ENCODE measurements at places on chromosomes 12 and 14.

DNA sequence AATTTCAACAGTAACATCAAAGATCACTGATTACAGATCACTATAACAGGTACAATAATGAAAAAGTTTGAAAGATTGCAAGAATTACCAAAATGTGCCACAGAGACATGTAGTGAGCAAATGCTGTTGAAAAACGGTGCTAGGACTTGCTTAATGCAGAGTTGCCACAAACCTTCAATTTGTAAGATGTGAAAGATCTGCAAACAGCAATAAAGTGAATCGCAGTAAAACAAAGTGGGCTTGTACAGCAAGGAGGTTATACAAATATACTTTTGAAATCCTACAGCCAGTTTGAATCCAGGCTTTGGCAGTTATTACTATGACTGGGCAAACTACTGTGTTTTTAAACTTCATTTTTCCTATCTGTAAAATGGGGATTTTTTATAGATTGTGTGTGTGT, 1.0 kb upstream of the PLEKHA5 start:
- DNase-seq = no peak

GRCh38 chr12:42575717-42576116, 13.8 kb downstream of the PRICKLE1 start:
- DNase-seq = no peak

GRCh38 chr14:92397150-92397952, 74.4 kb downstream of the SLC24A4 start:
- DNase-seq = peak; percentile 79

DNA sequence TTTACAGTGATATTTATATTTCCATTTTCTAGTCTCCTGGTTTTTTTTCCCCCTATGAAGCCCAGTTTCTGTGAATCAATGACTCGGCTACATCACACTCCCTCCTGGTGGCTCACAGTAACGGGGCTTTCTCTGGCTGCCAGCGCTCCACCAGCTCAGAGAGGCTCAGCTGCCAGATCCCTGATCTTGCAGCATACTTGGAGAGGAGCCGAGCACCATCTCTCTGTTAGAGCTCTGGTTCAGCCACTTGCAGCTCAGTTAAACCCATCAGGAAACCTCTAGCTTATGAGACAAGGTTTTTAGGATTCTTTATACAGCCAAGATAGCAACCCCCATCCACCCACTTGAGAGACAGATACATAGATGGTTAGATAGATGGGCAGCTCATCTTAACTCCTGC, 74.6 kb downstream of the CIT start:
- DNase-seq = no peak

GRCh38 chr12:53948650-53949593, 5.8 kb upstream of the HOXC12 start:
- no peak for DNase-seq

DNA sequence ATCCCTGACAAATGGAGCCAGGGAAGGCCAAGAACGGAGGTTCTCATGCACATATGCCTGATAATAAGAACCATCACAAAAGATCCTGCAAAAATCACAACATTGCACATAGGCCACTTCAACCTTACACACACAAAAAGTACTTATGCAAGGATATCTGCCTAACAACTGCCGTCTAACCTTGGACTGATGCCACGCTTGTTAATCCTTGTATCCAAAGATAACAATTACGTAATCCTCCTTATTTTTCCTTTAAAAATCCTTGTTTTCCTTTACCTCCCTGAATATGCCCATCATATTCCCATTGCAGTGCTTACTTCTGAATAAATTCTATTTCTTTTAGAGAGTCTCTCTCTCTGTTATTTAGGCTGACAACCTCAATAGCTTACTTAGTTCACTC, 59.5 kb downstream of the TMEM116 start:
- no peak for DNase-seq

DNA sequence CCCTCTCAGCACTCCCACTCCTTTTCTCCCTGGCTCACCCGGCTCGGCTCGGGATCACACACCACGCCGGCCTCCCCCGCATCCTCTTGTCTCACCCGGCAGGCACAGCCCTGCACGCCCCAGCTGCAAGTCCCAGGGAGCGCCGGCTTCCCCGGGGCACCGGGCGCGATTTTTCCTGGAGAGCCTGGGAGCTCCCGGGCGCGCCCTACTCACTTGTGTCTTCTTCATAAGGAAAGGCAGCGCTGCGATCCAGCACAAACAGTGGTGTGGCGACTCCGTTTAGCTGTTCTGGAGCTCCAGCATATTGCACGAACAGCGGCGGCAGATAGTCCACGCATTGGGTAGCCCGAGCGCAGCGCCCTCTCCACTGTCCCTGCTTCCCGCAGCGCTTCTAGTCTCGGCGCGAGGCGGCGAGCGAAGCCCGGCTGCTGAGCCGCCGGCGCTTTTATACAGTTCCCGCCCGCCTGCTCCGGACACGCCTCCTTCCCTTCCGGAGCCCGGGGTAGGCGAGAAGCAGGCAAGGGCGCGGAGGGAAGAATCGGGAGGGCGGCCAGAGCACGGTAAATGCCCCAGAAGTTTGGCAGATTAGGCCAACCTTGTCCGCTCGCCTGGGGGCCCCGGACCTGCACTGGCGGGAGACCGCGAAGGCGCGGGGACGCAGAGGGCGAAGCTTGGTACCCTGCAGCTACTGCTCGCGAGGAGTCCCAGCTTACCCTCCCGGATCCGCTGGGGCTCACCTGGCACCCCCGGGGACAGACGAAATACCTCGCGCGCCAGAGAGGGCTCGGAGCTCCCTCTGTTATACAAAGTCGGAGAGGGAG, at the start of gene KITLG:
TSS of gene KITLG (minus strand) at position 421 of the 821 bp plus-strand sequence. CDS start at position 228, 193 bp downstream.
- peak; percentile 92 for DNase-seq

- DNase-seq = no peak
Observed at GRCh38 chr14:91252871-91253794, 8.6 kb upstream of the GPR68 start.

GRCh38 chr14:74476107-74476506, 17.0 kb downstream of the NPC2 start:
- no peak for DNase-seq

DNA sequence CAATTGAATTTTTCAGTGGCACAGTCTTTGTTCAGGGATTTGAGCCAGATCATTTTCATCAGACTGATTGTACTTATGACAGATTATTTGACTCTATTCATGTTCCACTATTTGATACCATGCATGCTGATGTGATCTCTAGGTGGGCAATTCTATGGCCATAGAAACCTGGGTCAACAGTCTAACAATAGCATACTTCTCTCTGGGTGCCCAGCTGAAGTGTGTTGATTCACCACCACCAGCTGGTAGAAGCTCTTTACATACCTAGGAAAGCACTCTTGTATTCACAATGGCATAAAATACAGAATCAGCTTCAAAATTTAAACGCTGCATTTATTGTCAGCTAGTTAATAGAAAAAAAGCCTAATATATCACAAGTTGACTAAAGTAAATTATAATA, 90.2 kb upstream of the TMTC2 start:
- DNase-seq = no peak

DNA sequence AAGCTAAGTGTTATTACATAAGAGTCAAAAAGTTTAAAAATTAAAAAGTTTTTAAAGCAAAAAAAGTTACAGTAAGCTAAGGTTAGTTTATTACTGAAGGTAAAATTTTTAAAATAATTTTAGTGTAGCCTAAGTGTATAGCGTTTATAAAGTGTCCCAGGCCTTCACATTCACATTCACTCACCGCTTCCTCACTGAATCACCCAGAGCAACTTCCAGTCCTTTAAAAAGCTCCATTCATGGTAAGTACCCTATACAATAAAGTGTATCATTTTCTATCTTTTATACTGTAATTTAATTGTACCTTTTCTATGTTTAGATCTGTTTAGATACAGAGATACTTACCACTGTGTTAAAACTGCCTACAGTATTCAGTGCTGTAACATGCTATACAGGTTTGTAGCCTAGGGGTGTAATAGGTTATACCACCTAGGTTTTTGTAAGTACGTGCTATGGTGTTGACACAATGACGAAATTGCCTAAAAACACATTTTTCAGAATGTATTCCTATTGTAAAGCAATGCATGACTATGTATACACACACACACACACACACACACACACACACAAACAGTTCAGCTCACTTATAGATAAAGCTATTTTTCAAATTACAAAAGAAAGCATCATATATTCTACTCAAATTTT, 3.7 kb downstream of the CLEC14A start:
- no peak for DNase-seq

DNA sequence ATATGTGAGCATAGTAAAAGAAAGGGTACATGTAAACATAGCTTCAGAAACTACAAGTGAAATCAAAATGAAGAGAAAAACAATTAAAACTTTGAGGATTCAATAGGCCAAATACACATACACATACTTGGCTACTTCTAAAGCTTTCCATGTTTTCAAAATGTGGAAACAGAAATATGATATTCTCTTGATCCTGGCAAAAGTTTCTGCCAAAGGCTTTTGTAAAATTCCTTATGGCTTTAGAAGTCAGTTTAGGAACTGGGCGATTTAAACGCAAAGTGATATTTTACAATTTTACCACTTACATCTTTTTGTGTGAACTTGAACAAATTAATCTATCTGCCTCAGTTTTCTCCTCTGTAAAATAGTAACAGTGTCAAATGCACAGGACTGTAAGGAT, 756.4 kb downstream of the C12orf50 start:
- DNase-seq = no peak

GRCh38 chr12:56150563-56150962, 1.8 kb upstream of the MYL6B start:
- no peak for DNase-seq

DNA sequence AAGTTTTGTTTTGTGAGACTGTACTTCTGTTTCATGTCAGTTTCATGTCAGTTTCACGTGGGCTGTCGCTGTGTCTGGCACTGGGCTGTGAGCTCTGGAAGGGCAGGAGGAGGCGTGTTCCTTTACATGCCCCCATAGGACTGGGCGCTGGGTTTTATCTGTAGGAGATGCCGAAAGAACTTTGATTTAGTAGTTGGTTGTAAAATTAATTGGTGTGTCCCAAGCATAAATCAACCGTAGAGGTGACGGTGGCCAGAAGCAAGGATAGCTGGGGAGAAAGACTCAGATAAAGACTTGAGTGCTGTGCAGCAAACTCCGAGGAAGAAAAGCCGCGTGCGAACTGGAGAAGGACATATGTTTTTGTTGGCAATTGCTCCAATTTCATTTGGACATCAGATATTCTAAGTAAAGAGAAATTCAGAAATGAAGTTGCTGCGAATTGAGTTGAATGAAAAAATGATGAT, 182.5 kb downstream of the VRK1 start:
- no peak for DNase-seq

DNA sequence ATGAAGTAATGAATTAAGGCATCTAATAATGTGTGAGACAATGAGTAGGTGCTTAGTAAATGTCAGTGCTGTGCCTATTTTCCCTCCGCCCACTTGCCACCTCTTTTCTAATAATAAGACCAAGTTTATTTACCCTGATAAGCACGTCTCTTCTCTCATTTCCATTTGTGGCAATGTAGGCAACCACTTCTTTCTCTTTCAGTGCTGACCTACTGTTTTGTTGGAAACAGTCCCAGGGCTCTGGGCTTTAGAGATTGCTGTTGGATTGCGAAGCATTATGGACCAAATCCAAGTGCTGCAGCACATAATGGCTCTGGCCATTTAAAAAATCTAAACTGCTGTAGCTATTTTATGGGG, 141.3 kb upstream of the PLEKHG7 start:
- DNase-seq = peak; percentile 60

GRCh38 chr12:14946861-14947260, 8.5 kb upstream of the ERP27 start:
- DNase-seq = peak; percentile 24

GRCh38 chr14:68564826-68565759, 227.8 kb downstream of the ZFP36L1 start:
- no peak for DNase-seq

GRCh38 chr12:108650083-108650482, 16.4 kb upstream of the SELPLG start:
- DNase-seq = no peak

DNA sequence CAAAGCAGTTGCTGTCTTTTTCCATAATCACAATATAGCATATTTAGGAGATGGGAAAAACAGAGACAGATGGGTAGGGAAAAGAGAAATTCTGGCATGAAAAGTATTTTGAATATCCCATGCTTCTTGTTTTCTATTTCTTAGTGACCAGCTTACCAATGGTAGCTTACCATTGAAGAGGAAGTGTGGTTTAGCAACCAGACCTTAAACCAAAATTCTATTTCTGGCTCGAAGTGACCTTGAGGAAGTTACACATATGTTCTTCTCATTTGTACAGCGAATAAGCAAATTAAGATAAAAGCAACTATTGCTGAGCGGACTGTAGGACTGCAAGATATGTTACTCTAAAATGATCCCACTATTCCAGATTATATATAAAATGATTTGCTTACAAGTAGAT, 82.9 kb downstream of the FGD4 start:
- no peak for DNase-seq

- DNase-seq = no peak
Observed at GRCh38 chr12:55965941-55966407, at the start of gene PMEL. PMEL (minus strand) TSS chr12:55966042; CDS start chr12:55966011, 31 bp downstream.

GRCh38 chr12:91833780-91834359, 311.8 kb downstream of the BTG1 start:
- DNase-seq = no peak

DNA sequence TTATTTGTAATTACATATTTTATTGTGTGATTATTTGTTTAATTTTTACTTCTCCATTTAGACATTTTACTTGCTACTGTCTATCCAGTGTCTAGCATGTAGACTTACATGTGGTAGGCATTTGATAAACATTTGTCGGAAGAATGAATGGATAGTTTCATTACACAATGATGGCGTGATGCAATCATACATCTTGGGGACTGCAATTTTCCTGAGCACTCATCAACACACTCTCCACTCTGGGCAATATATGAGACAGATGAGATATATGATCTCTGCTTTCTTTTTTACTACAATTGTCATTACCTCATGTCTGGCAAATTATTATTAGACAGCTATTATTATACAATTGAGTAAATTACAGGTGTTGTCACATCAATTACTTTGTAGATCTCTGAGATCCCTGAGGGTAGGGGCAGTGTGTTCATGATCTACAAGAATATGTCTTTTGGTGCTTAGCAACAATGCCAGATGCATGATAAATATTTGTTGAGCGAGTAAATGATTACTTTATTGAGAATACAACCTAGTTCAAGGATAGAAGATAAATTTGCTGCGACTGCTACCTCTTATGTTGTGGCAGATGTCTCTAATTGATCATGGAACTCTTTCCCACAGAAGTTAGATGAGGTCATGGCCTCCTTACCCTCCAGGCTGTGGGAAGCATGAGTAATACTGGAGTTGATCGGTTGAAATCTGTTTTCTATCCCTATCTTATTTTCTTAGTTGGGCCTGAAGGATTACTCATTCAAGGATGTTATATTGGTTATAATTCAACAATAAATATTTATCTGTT, 416.0 kb downstream of the LRIG3 start:
- DNase-seq = peak; percentile 82

GRCh38 chr12:4272424-4273272, 914 bp upstream of the CCND2 start:
- DNase-seq = no peak

GRCh38 chr14:97854918-97855317, 1057.7 kb downstream of the VRK1 start:
- no peak for DNase-seq

GRCh38 chr12:39572551-39572950, 47.1 kb downstream of the ABCD2 start:
- DNase-seq = no peak

- no peak for DNase-seq
Observed at GRCh38 chr12:16166563-16167470, 110.7 kb downstream of the SLC15A5 start.

- no peak for DNase-seq
Observed at GRCh38 chr14:69561893-69562292, 12.8 kb downstream of the CCDC177 start.
